ENCODE measurements at places on chromosomes 11 and 22.

GRCh38 chr11:106461839-106462545 is 384.5 kb downstream of the AASDHPPT start:
- no peak for DNase-seq

DNA sequence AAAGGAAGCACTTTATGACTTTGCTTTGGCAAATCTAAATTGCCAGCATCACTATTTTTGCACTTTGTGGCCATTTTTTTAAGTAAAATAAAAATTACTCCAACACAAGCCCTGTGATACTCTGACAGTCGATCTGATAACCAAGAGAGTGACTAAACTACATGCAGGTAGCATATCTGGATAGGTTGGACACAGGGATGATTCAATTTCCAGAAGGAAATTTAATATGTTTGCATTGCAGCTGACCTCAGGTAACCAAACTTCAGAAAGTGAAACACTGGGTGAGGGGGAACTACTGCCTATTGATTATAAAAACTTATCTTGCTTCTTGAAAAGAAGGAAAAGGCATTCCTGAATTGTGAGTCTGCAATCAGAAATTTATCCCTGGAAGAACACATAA is 13.9 kb downstream of the OR5B3 start:
- DNase-seq = no peak

DNA sequence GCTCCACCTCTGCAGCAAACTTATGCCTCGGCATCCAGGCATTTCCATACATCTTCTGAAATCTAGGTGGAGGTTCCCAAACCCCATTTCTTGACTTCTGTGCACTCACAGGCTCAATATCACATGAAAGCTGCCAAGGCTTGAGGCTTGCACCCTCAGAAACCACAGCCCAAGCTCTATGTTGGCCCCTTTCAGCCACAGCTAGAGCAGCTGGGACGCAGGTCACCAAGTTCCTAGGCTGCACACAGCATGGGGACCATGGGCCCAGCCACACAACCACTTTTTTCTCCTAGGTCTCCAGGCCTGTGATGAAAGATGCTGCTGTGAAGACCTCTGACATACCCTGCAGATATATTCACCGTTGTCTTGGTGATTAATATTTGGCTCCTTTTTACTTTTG is 24.7 kb upstream of the MTMR2 start:
- no peak for DNase-seq

- peak; percentile 93 for DNase-seq
Measured at GRCh38 chr11:16788141-16789062, 50.0 kb downstream of the C11orf58 start.

DNA sequence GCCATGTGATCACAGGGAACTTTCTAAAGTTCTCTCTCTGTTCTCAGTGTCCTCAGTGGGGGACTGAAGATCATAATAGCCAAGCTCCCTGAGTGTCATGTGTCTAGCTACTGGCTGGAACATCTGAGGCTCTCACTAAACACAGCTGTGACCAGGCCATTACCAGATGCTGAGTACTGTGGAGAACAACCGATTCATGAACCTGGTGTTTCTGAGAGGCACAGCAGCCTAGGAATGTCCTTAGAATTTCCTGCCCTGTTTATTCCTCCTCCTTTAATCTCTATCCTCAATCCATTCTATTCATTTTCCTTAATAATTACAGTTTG is 93.0 kb downstream of the ME3 start:
- DNase-seq = no peak

DNA sequence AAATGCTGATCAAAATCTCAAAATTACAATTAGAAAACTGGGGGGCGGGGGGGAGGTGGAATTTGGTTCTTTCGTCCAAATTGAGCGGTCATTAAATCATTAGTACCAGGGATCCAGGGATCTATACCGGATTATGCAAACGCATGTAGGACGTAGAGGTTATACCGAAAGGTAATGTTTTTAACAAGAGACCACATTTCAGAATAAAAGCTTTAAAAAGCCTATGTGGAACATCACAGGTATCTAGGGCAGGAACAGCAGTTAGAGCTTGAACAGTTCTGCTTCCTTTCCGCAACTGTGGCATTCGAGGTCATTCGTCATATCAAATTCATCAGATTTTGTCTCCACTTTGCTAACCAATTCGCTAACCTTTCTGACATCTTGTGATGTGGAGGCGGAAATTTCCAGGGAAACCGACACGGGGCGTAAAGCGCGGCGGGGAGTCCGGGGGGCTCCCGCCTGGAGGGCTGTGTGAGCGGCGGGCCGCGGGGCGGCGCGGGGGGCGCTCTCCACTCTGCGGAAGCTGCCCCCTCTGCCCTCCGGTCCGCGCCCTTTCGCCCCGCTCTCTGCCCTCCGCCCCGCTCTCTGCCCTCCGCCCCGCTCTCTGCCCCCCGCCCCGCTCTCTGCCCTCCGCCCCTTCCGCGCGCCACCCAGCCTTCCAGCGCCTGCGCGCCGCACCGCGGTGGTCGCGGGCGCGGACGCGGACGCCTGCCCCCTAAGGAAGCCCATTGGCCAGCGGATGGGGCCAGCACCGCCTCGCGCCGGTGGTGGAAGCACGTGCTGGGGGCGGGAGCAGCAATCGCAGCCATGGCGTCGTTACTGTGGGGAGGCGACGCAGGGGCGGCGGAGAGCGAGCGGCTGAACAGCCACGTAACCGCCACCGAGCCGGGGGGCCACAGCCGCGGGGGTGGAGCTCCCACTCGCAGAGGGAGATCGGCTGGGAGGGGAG is at the start of gene DDX25:
Gene DDX25 (plus strand): TSS at position 798 of the 949 bp plus-strand sequence. CDS start 10 bp downstream, at position 808.
- no peak for DNase-seq

DNA sequence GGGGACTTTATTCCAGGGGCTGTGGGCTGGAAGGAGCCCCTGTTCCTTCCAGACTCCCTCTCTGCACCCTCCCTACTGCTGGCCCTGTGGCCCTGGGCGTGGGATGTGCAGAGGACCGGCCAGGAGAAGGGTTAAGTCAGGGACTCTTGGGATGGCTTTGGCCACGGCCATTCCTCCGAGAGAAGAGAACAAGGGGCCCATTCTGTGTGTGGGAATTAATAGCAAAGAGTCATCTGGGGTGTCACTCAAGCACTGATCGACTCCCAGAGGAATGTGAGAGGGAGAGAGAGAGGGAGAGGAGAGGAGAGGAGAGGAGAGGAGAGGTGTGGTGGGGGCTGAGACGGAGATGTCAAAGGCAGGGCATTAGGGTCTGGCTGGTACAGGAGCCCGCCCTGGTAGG is 14.2 kb upstream of the SOX10 start:
- no peak for DNase-seq

DNA sequence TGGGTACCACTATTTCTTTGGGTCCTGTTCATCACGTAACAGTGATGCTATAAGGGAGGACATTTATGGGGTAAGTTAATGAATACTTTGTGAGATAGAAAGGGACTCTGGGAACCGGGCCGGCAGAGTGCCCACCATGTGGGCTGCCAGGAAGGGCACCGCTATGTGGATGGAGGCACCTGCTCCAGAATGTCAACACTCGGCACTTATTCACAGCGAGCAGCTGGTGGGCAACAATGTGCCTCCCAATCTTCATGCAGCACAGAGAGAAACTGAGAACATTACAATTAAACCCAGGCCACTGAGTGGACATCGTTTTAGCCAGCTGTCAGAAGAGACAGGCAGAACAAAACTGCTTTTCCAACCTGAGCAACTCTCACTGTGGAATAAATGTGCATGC is 15.8 kb upstream of the ELFN2 start:
- no peak for DNase-seq

DNA sequence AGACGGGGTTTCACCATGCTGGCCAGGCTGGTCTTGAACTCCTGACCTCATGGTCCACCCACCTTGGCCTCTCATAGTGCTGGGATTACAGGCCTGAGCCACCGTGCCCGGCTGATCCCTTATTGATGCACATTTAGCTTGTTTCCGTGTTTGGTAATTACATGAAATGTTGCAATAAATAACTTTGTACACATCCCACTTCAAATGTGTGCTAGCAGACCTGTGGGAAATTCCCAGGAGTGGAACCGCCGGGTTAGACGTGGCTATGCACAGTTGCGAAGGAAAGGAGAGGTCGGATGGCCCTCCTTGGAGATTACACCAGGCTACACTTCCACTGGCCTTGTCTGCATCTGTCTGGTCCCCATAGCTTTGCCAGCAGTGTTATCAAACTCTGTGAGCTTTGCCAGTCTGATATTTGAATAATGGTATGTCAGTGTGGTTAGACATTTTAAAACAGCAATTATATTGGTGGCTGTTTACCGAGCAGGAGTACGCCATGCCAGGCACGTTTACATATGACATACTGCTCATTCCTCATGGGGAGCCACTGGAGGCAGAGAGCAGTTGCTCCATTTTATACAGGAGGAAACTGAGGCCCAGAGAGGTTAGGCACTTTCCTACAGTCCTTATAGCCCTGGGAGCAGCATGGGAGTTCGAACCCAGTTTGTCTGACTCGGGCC is 27.2 kb upstream of the SYT7 start:
- DNase-seq = no peak
